ENCODE measurements at places on chromosomes 16 and 17.

- DNase-seq, result no peak
Observed at GRCh38 chr16:25585526-25585925, 106.2 kb upstream of the HS3ST4 start.

- DNase-seq, result no peak
Observed at GRCh38 chr17:4715063-4715744, 4.8 kb downstream of the ARRB2 start.

DNA sequence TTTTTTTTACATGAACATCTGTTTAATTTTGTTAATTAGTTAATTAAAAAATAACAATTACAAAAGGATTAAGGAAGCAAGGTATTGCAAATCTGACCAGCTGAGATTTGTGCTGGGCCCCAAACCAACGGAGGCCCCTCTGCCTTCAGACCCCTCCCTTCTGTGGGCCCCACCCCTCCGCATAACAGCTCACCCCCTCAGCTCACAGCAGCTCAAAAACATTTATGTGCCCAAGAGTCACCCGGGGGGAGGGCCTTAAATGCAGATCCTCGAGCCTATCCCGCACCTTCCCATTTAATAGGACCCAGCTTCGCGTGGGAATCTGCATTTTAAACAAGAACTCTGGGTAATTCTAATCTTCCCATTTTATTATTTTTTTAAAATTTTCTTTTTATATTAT lies 75.0 kb downstream of the MGAT5B start:
- DNase-seq, result no peak

DNA sequence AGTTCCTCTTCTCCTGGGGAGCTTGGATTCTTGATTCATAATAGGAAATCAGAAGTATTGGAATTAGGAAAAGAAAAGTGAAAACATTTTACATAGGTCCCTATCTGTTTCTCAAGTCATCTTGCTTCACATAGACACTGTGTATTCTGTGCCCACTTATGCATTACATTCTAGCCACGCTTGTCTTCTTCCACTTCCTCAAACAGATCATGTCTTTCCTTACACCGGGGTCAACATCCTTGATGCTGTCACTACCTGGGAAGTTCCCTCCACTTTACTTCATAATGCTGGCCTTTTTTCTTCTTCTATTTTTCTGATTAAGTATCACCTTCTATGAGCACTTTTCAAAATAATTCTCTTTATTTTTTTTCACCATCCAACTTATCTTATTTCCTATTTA lies 606.4 kb upstream of the CDH8 start:
- no peak for DNase-seq

DNA sequence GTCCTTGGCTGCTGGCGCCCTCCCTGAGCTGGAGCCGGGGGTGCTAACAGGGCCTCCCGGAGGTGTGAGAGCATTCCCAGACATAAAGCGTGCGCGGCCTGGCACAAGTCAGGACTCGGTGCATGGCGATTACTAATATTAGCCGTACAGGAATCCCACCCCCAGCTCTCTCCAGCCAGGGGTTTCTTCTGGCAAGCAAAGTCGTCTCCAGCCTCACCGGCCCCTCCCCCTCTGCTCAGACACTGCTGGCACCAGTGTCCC lies 5.0 kb downstream of the CASKIN1 start:
- DNase-seq, result no peak

- DNase-seq, result no peak
Observed at GRCh38 chr17:28720247-28720996, 637 bp downstream of the RPL23A start.

DNA sequence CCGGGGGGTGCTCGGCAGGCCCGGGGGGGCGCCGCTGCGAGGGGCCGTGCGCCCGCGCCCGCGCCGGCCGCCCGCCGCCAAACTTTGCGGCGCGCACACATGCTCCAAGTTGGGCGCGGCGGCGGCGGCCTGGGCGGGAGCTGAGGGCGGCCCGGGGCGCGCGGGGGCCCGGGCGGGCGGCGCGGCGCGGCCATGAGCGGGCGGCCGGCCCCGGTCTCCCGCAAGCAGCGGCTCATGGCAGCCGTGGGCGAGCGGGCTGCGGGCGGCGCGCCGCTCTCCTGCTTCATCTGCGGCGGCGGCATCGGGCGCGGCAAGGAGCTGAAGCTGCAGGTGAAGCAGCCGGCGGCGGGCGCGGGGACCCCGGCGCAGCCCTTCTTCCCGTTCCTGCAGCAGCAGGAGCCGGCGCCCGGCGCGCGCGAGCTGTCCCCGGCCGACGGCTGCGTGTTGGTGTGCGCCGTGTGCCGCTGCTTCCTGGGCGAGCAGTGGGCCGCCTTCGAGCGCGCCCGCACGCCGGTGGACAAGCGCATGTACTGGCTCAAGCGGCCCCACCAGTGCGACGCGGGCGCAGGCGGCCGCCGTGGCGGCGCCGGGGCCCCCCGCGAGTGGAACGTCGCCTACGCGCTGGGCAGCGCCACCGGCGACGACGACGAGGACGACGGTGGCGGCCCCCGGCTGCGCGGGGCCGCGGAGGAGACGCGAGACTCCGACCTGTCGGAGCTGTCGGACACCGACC lies 57.2 kb upstream of the CIBAR2 start:
- DNase-seq, result no peak

- no peak for DNase-seq
Observed at GRCh38 chr17:77189148-77189547, 48.4 kb downstream of the SEC14L1 start.

DNA sequence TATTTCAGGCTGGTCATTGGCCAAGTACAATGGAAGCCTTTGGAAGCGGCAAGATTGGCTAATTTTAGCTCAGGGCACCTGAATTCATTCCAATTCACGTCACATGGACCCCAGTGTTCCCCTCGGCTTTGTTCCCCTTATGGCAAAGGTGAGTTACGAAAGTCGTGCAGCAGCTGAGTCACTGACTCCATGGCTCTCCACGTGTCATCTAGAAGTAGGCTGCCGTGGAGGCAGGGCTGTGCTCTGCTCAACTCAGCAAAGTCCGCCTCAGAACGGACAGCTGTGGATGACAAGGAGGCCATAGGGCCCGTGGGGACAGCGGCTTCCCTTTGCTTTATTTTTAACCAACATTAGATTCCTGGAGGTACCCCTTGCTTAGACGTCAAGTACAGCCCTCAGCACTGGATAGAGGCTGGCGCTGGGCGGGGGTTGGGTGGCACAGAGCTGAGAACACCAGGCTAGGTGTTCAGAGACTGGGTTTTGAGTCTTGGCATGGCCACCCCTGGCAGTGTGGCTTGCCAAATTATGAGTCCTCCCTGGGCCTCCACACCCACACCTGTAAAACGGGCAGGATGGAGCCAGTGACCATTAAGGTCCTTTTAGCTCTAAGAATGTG lies 23.6 kb downstream of the ADAD2 start:
- no peak for DNase-seq

DNA sequence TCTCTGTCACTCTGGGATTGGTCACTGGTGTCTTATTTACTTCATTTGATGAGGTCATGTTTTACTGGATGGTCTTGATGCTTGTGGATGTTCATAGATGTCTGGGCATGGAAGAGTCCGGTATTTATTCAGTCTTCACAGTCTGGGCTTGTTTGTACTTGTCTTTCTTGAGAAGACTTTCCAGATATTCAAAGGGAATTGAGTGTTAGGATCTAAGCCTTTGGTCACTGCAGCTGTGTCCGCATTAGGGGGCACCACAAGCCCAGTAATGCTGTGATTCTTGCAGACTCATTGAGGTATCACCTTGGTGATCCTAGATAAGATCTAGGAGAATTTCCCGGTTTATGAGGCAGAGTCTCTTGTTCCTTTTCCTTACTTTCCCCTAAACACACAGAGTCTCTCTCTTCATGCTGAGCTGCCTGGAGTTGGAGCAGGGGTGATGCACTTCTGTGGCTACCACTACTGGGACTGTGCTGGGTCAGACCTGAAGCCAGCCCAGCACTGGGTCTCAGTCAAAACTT lies 214.7 kb downstream of the SPECC1 start:
- no peak for DNase-seq

GRCh38 chr17:59763861-59764260 lies 56.4 kb downstream of the VMP1 start:
- DNase-seq, result no peak

GRCh38 chr16:48687421-48688038 lies 77.5 kb upstream of the N4BP1 start:
- peak; percentile 75 for DNase-seq

GRCh38 chr16:88505405-88506082 lies 52.5 kb downstream of the ZFPM1 start:
- DNase-seq, result no peak

DNA sequence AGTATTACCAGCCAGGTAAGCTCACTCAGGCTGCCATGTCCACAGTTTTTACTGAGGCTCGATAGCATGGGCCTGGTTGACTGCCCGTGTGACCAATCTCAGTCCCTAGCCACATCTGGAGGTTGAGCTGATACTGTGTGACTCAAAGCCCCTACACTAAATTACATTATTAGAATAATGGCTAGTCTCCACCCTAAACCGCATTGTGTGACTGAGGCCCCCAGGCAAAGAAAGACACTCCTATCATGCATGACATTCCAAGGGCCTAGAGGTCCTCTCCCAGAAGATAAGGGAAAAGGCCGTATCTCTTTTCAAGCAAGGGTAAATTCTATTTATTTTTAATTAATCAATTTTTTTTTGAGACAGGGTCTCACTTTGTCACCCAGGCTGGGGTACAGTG lies 505.3 kb downstream of the HAPSTR1 start:
- no peak for DNase-seq

DNA sequence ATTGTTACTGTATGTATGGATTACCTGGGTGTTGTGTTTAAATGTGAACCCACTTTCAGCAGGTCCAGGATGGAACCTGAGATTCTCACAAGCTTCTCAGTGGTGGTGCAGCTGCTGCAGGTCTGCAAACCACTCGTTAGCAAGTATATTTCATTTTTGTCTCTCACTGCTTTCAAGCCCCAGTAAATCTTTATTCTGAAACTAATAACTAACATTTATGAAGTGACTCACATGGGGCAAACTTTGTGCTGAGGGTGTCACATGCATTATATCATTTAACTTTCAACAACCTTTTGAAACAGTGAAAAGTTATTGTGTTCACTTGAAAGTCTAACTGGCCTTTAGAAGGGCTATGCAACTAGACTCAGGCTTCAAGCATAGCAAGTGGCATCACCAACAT lies 98.9 kb upstream of the DYNLRB2 start:
- no peak for DNase-seq

DNA sequence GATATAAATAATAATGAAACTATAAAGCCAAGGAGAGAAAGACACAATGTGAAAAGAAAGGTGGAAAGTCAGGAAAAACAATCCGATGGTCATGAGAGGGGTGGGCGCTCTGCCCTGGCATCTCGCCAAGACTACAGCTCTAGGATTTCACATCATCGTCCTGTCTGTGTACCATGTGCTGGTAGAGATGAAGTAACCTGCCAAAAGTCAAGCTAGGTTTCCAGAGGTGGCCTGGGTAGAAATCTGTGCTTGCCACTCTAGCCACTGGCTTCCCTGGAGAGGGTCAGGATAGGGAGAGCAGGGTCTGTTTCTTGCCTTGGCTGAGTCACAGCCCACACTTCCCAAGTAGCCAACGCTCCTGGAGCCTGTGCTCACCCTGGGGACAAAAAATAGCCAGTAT lies 31.0 kb upstream of the TRAP1 start:
- no peak for DNase-seq

GRCh38 chr17:65684631-65685030 lies 123.2 kb upstream of the AXIN2 start:
- no peak for DNase-seq

GRCh38 chr17:70144260-70144846 lies 25.0 kb upstream of the KCNJ2 start:
- no peak for DNase-seq
